Lung (tissue), 17 donors: ENCODE measurements at places on chromosomes 1 and 21.

GRCh38 chr1:65075123-65075976 lies 72.7 kb upstream of the AK4 start:
- DNase-seq: peak; percentile 68

GRCh38 chr1:1419813-1420653 lies 1.0 kb downstream of the ANKRD65 start:
- no peak for DNase-seq

- no peak for DNase-seq
Measured at GRCh38 chr1:81702903-81703302, 97.8 kb upstream of the ADGRL2 start.

DNA sequence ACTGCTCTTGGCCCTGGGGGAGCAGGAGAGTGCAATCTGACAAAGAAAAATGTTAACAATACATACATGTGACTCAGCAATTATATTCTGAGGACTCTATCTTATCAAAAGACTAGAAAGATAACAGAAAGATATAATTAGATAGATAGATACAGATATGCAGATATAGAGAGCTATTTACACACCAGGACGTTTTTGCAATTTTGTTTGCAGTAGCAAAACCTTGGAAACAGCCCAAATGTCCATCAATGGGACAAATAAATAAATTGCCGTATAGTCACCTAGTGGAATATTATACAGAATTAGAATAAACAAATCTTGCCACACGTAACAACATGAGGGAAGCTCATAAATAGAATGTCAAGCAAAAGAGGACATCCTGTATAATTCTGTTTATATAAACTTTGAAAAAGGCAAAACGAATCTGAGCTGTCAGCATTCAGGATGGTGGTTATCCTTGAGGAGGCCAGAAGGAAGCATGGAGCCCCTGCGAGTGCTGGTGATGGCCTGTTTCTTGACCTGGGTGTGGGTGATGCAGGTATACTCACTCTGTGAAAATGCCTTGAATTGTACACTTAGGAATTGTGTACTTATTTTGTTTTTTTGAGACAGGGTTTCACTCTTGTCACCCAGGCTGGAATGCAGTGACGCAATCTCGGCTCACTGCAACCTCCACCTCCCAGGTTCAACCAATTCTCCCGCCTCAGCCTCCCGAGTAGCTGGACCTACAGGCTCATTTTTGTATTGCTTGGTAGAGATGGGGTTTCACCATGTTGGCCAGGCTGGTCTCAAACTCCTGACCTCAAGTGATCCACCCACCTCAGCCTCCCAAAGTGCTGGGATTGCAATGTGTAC lies 12.8 kb upstream of the TRIM63 start:
- DNase-seq: no peak

GRCh38 chr1:33111965-33112364 lies 31.0 kb downstream of the AZIN2 start:
- no peak for DNase-seq

GRCh38 chr21:33644383-33645074 lies 2.2 kb downstream of the ITSN1 start:
- peak; percentile 88 for DNase-seq

GRCh38 chr1:96059736-96060135 lies 661.8 kb upstream of the PTBP2 start:
- no peak for DNase-seq

DNA sequence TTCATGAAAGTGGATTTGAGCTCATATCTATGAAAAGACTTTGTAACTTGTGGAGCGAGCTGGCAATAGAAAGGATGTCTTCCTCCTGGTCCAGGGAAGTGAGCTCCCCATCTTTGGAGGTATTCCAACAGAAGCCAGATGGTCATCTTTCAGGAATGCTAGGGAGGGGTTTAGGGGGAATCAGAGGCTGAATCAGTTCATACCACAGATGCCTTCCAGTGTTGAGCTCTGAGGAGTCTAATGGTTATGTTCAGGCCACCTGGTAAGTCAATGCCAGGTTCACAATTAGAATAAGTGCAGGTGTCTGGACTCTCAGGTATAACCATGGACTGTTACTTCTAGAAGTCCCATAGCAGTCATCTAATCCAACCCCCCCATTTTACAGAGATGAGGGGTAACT lies 119.1 kb downstream of the ACTL8 start:
- no peak for DNase-seq

DNA sequence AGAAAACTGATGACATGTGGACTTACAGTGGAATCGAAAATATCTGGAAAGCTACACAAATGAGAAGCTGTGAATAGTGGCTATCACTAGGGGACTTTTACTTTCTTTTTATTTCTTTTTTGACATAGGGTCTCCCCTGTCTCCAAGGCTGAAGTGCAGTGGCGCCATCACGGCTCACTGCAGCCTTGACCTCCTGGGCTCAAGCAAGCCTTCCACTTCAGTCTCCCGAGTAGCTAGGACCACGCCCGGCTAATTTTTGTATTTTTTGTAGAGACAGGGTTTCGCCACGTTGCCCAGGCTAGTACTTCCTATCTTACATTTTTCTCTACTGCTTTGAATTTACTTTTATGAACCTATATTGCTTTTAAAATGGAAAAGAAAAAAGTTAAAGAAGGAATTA lies 10.5 kb downstream of the TMEM35B start:
- no peak for DNase-seq

- peak; percentile 23 for DNase-seq
Measured at GRCh38 chr1:207848234-207848633, 62.7 kb downstream of the CD34 start.

GRCh38 chr1:170305777-170306512 lies 160.2 kb downstream of the NTMT2 start:
- no peak for DNase-seq

DNA sequence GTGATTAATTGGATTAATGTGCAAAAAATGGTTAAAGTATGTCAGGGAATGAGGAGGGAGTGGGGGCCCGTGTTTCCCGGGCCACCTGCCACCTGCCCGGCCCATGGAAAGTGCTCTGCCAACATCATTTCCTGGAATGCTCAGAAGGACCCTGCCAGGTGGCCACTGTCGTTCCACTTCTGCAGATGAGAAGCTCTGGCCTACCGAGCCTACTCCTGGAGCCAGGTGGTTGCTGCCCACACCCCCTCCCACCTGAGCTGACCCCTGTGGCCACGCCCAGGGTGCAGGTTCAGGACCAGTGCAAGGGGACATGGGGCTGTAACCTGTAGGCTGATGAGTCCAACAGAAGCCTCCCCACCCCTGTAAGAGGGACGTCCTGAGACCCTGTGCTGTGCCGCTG lies 99.7 kb downstream of the PRDM16 start:
- no peak for DNase-seq

GRCh38 chr1:164155347-164155746 lies 403.6 kb upstream of the PBX1 start:
- DNase-seq: no peak
